ENCODE measurements at places on chromosomes 1 and 21.

DNA sequence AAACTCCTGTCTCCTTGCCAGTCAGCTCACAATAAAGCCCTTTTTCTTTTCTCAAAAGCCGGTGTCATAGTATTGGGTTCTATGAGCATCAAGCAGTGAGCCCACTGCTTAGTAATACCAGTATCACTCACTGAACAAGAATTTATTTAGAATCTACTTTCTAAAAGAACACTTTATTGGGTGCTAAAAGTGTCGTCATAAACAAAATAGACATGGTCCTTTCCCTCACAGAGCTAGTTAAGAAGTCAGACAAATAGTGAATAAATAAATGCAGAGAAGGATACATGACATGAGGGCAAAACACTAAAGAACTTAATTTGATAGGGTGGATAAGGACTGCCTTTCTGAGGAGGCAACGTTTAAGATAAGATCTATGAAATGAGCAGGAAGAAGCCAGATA lies 32.2 kb downstream of the EVI5 start:
- DNase-seq: no peak

GRCh38 chr21:42022091-42022430 lies 11.9 kb upstream of the ZBTB21 start:
- no peak for DNase-seq

DNA sequence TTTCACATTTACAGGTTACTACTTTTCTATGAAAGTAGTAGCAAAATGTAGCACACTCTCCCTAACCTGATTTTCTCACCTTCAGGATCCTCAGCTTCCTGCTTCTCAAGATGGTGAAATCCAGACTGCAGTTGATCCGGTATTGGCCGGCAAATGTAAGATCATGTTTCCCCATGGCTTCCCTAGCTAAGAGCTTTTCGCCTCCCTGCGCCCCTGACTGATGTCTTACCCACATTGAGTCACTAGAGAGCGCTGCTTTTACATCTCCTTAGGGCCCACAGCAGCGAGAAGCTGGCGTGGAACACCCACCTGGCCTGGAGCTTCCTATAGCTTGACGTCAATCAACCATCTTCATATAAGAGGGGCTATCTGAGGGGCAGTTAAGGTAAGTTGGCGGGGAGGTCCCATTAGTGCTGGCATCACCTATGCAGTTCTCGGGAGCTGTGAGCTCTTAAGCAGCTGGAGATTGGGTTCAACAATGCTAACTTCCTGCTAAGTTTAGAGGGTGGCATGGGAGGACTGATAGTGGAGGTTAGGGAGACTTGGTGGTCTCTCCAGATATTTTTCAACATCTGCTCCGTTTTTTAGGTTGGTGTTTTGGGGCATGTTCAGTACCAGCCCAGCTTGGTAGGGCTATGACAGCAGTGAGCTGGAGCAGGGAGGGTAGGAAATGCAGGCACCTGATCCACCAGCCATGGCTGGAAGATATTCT lies 5.5 kb downstream of the PTPN7 start:
- no peak for DNase-seq

DNA sequence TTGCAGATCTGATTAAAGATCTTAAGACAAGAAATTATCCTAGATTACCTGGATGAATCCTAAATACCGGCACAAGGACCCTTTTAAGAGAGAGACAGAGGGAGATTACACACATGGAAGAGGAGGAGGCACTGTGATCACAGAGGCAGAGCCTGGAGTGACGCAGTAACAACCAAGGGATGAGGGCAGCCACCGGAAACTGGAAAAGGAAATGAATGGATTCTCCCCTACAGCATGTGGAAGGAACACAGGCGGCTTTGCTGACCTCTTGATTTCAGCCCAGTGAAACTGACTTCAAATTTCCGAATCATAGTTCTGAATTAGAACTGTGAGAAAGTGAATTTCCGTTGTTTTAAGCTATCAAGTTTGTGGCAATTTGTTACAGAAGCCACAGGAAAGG lies 50.2 kb upstream of the IVNS1ABP start:
- no peak for DNase-seq

DNA sequence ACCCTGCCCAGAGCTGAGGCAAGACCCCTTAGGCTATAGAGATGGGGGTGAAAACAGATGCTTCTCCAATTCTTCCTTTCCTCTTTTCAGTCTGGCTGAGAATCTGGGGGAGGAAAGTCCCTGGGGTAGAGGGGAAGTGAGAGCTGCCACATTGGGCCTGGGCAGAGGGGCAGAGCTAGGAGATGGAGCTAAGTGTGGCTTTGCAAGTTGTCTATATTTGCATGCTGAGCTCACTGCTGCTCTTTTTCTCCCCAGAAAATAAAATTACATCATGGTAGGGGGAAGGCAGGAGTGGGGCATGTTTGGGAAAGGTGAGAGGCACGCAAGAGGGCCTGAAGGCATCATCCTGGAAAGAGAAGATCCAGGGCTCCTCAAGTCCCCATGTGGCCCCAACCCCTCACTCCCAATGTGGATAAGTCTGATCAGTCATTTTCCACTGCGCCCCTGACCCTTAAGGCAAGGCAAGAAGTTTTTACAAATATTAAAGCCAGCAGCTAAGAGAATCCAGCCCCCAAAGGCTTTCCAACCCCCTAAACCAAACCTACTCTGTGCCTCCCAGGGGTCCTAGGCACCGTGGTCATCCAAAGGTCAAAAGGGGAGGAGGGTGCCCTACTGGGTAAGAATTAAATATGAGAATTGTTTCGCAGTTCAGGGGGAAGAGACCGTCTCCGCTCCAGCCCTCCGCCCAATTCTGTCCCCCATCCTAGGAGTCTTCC lies 500 bp upstream of the PEA15 start:
- DNase-seq: no peak

- DNase-seq: no peak
Measured at GRCh38 chr1:226636847-226637096, 88.2 kb downstream of the STUM start.

- DNase-seq: no peak
Measured at GRCh38 chr1:100434831-100435230, 82.5 kb downstream of the CDC14A start.

- DNase-seq: no peak
Measured at GRCh38 chr1:76998582-76999223, 131.4 kb downstream of the ST6GALNAC5 start.

DNA sequence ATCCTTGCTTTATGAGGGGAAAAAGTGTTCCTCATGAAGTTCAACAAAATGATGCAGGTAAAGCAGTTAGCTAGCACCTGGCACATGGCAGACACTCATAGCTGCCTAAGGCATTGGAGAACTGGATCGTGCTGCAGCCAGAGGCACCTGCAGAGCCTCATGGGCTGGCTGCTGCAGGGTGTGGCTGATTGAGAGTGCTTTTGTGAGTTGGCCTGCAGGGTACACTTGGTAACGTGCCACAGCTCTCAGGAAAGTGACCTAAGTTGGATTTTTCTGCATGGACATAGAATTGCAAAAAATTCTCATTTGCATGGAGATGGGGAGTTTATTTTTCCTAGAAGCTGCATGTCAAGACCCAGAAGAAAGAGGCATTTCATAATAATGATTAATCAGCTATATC lies 31.6 kb upstream of the IL20 start:
- DNase-seq: no peak

DNA sequence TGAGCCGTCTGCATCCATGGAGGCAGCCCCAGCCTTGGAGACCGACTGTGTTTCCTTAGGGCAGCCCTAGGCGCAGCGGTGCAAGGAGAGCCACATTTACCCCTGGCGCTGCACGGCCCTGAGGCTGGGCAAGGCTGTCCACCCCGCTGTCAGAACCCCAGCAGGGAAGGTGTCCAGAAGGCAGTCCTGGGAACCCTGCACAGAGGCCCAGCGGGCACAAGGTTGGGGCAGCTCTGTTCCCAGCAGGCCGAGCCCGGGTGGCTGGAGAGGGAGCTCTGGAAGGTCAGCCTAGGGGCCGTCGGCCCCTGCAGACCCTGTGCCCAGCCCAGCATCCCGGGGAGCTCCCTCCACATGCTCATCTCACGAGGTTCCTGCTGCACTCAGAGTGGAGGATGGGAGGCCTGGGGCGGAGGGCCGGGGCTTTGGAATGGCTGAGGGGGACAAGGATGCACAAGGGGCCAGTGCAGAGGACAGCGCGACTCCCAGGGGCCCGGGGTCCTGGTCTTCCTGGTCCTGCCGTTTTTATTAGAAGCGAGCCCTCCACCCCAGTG lies 19.9 kb upstream of the SAMD11 start:
- DNase-seq: no peak

- no peak for DNase-seq
Measured at GRCh38 chr1:156081180-156081916, 917 bp downstream of the MEX3A start.

GRCh38 chr21:34826836-34827235 lies 158.0 kb downstream of the CLIC6 start:
- no peak for DNase-seq

DNA sequence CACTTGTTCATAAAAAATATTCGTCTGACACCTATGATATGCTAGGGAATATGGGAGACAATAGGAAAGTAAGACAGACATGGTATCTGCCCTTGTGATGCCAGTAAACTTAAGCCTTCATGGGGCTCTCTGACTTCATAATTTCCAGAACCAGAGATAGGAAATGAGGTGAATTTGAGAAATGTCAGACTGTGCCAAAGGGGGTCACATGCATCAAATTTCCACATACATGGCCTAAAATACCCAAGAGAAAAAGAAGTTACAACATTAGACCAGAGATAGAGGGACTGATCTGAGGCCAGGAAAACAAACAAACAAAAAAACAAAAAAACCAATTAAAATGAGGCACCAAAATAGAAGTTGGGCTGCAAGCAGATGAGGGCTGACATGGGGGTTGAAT lies 75.7 kb downstream of the DISC1 start:
- no peak for DNase-seq

GRCh38 chr1:202165267-202165941 lies 5.0 kb upstream of the PTPN7 start:
- no peak for DNase-seq

DNA sequence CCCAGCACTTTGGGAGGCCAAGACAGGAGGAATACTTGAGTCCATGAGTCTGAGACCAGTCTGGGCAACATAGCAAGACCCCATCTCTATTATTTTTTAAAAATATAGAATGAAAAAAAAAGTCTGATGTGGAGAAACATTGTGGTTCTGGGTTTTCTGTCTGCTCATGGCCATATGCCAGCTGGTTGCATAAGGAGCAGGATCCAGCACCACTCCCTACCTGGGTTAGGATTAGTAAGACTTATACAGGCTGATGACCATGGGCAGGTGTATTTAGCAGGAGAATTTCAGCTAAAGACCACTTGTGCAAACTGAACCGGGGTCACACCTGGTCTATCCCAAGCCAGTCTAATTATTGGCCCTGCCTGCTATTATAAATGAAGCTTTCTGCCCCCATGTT lies 16.7 kb upstream of the GPX7 start:
- DNase-seq: no peak

DNA sequence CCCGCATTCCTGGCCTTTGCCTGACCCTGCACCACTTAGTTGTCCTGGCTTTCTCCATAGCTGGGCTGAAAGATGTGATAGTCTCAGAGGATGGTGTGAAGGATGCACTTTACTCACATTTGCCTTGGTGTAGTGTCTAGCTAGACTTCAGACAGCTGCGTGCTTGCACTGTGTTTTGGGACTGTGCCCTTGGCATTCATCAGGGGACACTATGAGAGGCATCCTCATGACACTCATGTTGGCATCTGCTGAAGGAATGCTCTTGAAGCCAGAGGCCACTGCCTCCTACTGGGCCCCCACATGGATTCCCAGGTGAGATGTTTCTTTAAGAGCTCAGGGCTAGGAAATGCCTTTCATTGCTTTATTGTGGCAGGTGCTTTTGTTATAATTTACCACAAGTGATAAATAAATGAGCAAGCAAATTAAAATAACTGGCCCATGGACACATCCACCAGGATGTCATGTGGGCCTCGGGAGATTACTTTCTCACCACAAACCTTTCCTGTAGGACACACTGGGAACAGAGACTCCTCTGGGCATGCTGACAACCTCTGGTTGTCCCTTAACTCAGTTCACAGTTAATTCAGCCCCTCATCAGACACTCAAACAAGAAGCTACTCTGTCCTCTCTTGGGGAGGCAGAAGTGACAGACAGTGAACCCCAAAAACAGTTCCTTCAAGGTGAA lies 99.4 kb upstream of the SPATA6 start:
- no peak for DNase-seq

DNA sequence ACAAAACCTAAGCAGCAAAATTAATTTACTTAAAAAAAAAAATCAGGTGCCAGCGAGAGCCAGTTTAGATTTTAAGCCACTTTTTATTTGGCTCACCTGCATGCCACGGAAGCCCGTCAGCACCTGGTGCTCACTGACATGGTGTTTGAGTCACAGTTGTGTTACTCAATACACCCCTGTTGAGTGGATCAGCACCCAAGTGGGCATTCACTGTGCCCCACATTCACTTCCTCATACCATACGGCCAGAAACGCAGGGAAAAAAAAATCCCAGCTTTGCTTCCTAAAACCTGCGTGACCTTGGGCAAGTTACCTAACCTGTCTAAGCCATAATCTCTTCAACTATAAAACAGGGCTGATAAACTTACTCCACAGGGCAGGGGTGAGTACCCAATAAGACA lies 42.8 kb upstream of the SIM2 start:
- no peak for DNase-seq

DNA sequence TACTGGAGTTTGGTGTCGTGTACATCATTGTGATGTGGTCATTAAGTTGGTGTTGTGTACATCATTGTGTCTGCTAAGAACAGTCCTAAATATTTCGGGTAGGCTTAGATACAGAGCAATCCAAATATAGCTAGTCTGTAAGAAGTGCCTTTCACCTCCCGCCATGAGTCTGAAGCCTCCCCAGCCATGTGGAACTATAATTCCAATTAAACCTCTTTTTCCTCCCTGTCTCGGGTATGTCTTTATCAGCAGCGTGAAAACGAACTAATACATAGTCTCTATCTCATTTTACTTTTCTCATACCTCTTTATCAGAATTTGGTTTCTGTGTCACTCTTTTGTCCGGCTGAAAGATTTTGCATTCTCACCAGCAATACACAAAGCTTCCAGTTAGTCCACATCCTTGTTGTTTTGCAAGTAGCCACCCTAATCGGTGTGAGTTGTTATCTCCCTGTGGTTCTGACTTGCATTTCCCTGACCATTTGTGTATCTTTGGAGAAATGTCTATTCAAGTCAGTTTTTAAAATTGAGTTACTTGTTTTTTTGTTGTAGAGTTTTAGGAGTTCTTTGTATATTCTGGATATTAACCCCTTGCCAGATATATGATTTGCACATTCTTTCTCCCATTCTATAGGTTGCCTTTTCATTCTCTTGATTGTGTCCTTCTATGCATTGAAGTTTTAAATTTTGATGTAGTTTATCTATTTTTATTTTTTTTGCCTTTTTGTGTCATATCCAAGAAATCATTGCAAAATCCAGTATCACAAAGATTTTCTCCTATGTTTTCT lies 56.5 kb downstream of the FNBP1L start:
- no peak for DNase-seq

- DNase-seq: no peak
Measured at GRCh38 chr1:78388275-78388674, 102.5 kb upstream of the PTGFR start.

- no peak for DNase-seq
Measured at GRCh38 chr21:10640446-10640845, 119.1 kb downstream of the TPTE start.

DNA sequence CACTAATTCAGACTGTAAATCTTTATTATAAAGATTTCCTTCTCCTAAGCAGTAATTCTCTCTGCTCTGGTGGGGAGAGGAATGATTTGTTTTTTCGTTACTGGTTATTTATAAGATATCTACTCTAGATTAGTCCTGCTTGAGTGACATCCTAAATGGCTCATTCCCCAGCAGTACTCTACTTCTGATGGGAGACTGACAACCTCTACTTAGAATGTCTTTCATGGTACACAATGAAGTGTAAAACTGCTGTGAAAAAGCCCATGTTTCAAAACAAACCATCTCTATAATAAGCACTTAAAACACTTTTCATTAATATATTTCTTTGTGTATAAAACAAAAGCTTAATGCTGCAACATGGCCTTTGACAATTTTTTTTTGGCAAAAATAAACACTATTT lies 33.9 kb upstream of the ESRRG start:
- DNase-seq: no peak
